ENCODE measurements at places on chromosomes 6 and 20.

DNA sequence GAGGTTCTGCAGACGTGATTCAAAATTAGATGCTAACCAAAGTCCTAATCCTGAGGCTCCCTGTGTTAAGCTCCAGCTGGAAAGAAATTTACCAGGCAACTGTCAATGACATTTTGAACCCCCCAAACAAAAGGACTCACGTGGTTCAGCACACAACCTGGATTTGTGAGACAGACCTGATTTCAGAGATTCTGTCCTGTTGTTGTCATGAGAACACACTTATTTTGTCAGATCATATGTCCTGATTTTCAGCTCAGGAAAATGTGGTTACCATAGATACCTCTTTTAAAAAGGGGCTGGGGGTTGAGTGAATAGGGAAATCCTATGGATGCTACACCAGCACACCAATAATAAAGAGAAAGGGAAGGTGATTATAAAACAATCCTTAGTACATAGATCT is 61.6 kb downstream of the MTFR2 start:
- no peaks in the 10 kb centered on the region for H3K4me1 ChIP-seq
- no peak overlapping the region for H3K4me3 ChIP-seq
- DNase-seq: no peak

DNA sequence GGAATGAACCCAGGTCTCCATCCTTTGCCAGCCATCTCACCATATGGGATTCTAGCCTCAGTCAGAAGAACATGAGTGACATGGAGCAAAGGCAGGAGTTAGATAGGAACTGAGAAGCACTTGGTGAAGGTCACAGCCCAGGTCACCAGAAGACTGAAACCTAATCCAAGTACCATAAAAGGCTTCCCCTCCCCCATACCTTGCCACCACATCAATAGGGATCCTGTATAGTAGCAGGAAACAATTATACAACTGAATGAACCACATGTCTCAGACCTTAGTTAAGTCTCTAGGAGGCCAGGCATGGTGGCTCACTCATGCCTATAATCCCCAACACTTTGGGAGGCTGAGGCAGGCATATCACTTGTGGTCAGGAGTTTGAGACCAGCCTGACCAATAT is 49.6 kb downstream of the KIZ start:
- DNase-seq: no peak
- H3K4me1 ChIP-seq: no peaks in the 10 kb centered on the region
- no peak overlapping the region for H3K27ac ChIP-seq
- no peaks in the 10 kb centered on the region for H3K27me3 ChIP-seq
- H3K4me3 ChIP-seq: no peak overlapping the region

- H3K27me3 ChIP-seq: no peaks in the 10 kb centered on the region
- peaks cover 2% of the 10 kb centered on the region for H3K4me1 ChIP-seq
- H3K36me3 ChIP-seq: no peaks in the 10 kb centered on the region
- no peak overlapping the region for H3K27ac ChIP-seq
- H3K4me3 ChIP-seq: no peak overlapping the region
Observed at GRCh38 chr6:147037881-147038280, 166.3 kb upstream of the STXBP5 start.

DNA sequence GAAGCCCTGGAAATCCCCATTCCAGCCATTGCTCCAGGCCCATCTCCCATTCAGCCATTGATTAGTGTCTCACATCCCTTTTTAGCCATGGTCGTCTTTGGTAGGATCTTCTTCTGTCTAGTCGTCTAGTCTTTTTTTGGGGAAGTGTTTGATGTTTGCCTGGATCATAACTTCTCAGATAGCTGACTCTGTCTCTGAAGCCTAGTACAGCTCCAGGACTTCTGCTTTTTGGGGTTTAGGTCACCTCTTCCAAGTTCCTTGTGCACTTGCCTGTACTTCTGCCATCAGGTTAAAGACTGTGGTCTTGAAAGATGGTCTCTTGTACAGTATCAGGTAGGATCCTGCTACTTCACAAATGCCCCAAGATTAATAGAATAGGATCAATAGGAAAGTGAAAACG is 553.5 kb downstream of the PKHD1 start:
- no peak for DNase-seq
- H3K36me3 ChIP-seq: no peaks in the 10 kb centered on the region
- no peaks in the 10 kb centered on the region for H3K4me1 ChIP-seq
- H3K4me3 ChIP-seq: no peak overlapping the region

DNA sequence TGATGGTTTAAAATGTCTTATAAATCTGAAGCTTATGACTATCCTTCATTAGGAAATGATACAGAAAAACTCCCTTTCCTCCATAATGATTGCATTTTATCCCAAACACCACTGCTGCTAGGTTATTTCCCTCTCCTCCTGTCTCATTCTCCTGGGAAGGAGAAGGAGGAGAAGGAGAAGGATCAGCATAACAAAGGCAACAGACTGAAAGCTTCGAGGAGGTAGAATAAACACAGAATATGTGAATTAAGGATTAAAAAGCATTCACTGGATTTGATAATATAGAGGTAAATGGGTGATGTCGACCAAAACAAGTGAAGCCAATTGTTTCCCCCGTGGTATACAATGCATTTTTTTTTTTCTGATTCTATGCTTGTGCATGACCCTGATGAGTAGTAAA is 82.0 kb downstream of the WASF1 start:
- H3K27me3 ChIP-seq: no peaks in the 10 kb centered on the region
- H3K4me3 ChIP-seq: no peak overlapping the region
- no peak for DNase-seq

DNA sequence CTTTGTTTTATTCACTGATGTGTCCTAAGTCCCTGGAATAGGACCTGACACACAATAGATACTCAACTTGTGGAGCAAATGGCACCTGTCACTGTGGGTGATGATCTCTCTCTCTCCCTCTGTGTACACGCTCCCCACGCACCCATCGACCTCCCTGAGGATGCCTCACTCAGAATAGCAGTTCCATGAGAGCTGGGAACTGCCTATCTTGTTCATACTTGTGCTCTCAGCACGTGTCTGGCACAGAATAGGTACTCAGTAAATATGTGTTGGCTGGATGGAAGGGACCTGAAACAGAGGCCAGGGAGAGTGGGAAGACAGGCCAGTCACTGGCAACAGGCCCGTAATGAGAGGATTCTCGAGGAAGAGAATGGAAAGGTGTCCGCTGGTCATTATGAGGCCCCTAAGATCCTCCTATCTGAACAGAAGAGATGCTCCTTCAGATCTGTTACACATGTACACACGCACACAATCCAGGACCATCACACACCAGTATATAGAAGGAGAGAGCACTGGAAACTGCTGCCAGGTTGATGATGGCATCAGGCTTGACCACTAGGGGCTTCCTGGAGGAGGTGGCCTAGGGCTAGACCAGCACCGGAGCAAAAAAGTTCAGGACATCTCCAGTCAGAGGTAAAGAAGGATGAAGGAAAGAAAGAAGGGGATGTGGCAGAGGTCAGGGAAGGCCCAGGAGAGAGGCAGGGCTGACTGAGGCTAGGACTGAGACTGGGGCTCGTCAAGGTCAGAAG is 30.9 kb downstream of the VEGFA start:
- no peak overlapping the region for H3K27ac ChIP-seq
- H3K4me1 ChIP-seq: no peaks in the 10 kb centered on the region
- H3K4me3 ChIP-seq: no peak overlapping the region
- H3K36me3 ChIP-seq: no peaks in the 10 kb centered on the region

- no peaks in the 10 kb centered on the region for H3K36me3 ChIP-seq
- no peaks in the 10 kb centered on the region for H3K27me3 ChIP-seq
- no peak overlapping the region for H3K4me3 ChIP-seq
- peaks cover 1% of the 10 kb centered on the region for H3K4me1 ChIP-seq
- H3K27ac ChIP-seq: no peak overlapping the region
Observed at GRCh38 chr6:2129182-2129621, 116.2 kb downstream of the GMDS start.

GRCh38 chr20:46690219-46691106 is 1.2 kb upstream of the TP53RK start:
- H3K27ac ChIP-seq: no peak overlapping the region
- H3K4me1 ChIP-seq: no peaks in the 10 kb centered on the region

DNA sequence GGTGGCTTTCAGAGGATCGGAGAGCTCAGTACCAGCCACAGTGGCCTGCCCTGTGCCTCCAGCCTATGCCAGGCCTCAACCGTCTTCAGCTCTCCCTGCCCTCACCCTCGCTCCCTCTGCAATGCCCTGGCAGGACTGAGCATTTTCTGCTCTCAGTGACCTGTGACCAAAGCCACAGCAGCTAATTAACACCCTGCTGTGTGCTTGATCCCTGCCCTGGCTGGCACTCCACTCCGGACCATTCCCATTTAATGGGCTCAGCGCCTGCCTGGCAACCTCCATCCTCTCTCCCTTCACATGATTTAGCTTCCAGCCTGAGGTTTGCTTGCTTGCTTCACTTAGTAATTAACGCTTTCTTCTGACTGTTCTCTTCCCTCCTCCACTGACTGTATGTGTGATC is 287.5 kb downstream of the LRFN2 start:
- no peak overlapping the region for H3K4me3 ChIP-seq
- H3K36me3 ChIP-seq: no peaks in the 10 kb centered on the region
- H3K27me3 ChIP-seq: no peaks in the 10 kb centered on the region
- no peaks in the 10 kb centered on the region for H3K4me1 ChIP-seq

DNA sequence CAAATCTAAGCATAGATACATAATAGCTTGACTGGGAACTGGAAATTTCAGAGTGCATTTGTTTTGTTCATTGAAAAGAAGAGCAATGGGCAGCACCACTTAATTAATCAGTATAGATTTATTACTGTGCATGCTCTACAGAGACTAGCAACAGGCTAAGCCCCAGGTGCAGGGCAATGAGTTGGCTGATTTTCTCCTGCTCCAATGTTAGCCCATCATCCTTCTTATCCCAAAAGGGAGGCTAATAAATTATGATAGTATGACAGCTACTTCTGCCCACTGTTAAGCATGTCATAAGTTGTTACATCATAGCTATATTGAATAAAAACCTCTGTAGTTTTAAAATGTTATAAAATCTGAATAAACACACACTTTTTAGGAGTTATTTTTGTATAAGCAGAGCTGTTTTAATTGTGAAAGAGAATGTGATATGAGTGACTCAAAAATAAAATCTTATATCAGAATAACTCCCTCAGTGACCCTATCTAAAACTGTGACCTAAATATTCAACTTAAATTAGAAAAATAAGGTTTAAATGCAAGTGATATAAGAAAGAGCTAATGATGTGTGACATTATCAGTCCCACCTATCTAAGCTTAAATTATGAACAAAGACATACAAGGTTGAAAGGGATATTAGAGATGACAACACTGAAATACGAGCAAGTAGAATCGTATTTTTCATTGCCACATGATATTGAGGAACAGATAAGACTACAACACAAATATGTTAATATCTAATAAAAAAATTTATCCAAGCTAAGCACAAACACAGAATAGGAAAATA is 967.3 kb upstream of the ADGRB3 start:
- no peaks in the 10 kb centered on the region for H3K36me3 ChIP-seq
- H3K4me3 ChIP-seq: no peak overlapping the region
- no peaks in the 10 kb centered on the region for H3K27me3 ChIP-seq
- no peak for DNase-seq

DNA sequence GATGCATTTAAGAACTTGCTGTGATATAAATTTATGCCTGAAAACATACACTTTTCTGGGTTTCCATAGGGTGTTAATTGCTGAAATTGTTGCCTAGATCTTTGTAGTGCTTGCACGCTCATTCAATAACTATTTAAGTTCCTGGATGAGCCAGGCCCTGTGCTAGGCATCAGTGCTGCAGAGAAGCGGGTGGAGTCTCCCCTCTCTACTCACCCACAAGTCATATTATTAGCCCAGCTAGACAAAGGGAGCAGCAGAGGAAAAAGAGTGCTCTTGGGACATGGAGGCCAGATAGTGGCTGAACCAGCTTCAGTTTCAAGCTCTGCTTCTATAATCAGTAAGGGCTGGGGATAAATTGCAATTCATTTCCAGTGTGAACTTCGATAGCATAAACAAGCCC is 329.1 kb downstream of the TFAP2B start:
- no peak overlapping the region for H3K4me3 ChIP-seq
- H3K36me3 ChIP-seq: no peaks in the 10 kb centered on the region
- H3K4me1 ChIP-seq: no peaks in the 10 kb centered on the region
- no peak overlapping the region for H3K27ac ChIP-seq
- H3K27me3 ChIP-seq: no peaks in the 10 kb centered on the region

GRCh38 chr20:60752741-60753420 is 499.2 kb upstream of the CDH4 start:
- H3K27ac ChIP-seq: no peak overlapping the region
- no peak overlapping the region for H3K4me3 ChIP-seq
- DNase-seq: no peak
- H3K36me3 ChIP-seq: no peaks in the 10 kb centered on the region

DNA sequence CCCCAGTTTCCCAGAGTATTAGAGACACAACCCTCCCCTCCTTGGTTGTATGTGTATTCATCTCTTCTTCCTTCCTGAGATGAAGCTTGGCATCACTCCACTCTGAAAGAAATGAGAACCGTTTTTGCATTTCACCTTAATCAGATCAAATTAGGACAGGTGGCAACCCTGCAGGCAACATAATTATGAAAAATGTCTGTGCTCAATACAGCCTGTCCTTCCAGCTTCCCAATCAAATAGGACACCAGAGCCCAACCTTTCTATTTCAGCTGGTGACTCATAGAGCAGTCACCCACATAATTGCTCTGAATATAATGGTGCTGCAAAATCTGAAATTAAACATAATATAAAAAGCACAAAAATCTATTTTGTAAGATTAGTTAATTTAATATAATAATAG is 310.2 kb upstream of the AGPAT4 start:
- no peak for DNase-seq
- H3K4me1 ChIP-seq: no peaks in the 10 kb centered on the region
- H3K4me3 ChIP-seq: no peak overlapping the region
- no peaks in the 10 kb centered on the region for H3K27me3 ChIP-seq

DNA sequence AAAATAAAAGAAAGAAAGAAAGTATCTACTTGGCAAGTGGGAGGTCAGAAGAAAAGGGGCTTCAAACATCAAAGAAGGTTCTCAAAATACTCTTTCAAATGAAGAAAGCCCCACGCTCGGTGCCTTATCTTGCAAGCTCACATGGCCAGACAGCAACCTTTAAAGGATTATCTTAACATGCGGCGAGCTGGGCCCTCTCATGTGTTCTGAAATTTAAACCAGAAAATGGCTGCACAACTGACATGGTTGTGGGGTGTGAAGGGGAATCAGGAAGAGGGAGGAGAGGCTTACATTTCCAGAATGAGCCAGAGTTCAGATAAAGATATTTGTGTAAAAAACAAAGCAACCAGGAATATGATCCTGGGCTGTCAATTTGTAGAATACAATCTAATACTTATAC is 363.1 kb downstream of the PRKN start:
- H3K4me1 ChIP-seq: 0 out of 2 replicates have a peak, but pooled peaks cover 2% of the 10 kb centered on the region
- no peaks in the 10 kb centered on the region for H3K27me3 ChIP-seq
- no peak overlapping the region for H3K4me3 ChIP-seq
- H3K27ac ChIP-seq: no peak overlapping the region
- no peak for DNase-seq

- H3K27me3 ChIP-seq: no peaks in the 10 kb centered on the region
- DNase-seq: no peak
- no peak overlapping the region for H3K4me3 ChIP-seq
- H3K27ac ChIP-seq: no peak overlapping the region
Observed at GRCh38 chr6:169869301-169869700, 117.9 kb downstream of the ERMARD start.

DNA sequence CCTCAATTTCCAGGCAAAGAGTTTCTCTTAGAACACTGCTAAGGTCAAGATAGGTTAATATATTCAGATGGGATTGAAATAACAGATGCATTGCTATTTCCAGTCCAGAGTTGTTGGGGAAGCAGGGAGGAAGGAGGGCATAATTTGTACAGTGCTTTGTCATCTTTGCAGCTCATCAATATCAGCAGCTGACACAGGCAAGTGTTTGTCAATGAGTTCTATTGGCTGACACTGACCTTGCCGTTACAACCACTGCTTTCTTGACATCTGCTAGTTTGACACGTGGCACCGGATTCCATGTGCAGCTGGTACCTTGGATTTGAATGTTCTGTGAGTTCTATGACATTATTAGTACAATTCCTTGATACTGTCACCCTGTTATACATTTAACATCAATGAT is 28.0 kb upstream of the MLIP start:
- no peak overlapping the region for H3K4me3 ChIP-seq
- no peak overlapping the region for H3K27ac ChIP-seq
- DNase-seq: no peak
